ENCODE measurements at places on chromosomes 2 and 18.
A peak's percentile ranks its signal among the peaks of the same experiment; 100 is the strongest.

- no peak for DNase-seq
Observed at GRCh38 chr2:10933700-10934225, 22.0 kb downstream of the KCNF1 start.

- DNase-seq = peak; percentile 72
Observed at GRCh38 chr2:98333922-98334321, 12.3 kb upstream of the CNGA3 start.

DNA sequence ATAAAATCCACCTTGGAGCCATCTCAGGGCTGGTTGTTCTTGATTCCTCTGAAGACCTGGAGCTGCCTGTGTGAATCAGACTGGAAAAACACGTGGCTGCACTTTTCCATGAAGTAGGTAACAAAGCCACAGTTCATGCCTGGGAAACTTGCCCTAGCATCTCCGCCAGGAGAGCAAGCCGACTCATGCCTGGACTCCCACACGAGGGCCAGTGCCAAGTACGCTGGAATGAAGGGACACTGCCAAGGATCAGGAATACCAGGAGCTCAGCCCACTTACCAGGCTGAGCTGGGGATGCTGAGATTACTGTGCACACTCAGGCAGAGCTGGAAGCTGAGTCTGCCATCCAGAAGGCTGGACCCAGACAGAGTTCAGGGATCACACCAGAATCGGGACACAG, 10.9 kb upstream of the FHL2 start:
- DNase-seq = no peak

- DNase-seq = no peak
Observed at GRCh38 chr2:9758741-9759140, 84.5 kb upstream of the TAF1B start.

DNA sequence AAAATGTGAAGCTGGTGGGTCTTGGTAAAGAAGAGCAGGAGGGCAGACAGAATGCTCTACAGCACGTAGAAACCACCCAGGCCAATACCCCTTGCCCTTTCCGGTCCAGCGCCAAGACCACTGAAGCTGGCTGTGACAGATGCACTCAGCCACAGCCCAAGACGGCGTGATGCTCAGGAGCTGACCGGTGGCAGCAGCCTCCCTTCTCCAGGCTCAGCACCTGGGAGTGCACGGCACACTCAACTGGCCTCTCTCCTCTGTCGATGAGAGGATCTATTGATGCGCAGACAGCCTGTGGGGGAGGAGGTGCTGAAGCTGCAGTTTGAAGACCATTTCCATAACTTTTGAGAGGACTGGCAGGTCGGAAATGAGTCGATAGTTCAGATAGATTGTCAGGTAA, 141.0 kb upstream of the MYT1L start:
- DNase-seq = no peak

DNA sequence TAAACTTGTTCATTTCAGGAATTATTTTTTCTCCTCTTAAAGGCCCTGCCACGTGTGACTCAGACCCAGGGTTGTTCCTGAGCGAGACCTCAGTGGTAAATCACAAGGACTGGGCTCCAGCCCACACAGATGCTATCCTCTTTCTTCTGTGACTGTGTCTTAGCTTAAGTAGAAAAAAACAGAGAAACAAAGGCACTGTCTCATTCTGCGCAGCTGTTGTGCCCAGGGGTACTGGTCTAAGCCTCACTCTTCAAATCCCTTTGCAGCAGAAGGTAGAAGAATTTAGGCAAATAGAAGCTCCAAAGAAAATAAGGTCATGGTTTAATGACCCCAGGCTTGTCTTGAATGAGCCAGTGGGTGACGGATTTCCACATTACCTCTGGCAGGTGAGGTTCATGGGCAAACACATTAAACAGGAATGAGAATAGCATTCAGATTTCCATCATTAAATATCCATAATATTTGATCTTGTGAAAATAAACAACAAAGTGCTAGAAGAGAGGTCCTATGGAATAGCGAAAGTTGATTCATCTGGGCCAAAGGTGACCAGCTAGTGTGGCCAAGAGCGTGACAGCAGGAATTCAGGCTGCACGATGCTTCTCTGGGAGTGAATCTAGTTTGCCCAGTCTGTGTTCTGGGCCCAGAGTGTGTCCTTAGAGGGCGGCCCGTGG, 63.3 kb downstream of the LIPG start:
- no peak for DNase-seq

GRCh38 chr2:25712455-25712854, 39.1 kb upstream of the DTNB start:
- DNase-seq = no peak

GRCh38 chr2:127278959-127279358, 15.0 kb downstream of the ERCC3 start:
- no peak for DNase-seq

DNA sequence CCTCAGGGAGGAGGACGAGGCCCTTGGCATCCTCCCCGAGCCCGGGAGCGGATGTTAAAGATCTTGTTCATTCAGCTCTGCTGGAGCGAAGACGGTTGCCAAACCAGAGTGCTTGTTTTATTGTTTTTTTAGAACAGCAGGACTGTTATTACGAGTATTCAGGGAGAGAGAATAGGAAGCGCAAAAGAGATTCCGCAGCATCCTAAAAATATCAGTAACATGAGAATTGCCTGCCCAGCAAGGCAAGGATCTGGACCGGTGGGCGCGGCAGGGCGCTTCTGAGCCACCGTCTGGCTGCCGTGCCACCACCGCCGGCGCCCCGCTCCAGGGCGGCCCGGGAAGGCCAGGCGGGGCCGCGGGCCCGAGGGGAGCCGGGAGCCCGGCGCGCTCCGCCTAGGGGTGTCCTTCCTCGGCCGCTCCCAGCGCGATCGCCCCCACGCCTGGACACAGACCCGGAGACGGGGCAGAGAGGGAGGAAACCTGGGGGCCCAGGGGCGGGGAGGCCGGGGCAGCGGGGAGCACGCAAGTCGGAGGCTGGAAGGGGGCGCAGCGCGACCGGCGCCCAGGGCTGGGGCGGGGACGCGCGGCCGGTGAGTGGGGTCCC, 843 bp downstream of the CYS1 start:
- peak; percentile 36 for DNase-seq

- peak; percentile 89 for DNase-seq
Observed at GRCh38 chr18:76384861-76385680, 110.0 kb downstream of the ZNF516 start.

DNA sequence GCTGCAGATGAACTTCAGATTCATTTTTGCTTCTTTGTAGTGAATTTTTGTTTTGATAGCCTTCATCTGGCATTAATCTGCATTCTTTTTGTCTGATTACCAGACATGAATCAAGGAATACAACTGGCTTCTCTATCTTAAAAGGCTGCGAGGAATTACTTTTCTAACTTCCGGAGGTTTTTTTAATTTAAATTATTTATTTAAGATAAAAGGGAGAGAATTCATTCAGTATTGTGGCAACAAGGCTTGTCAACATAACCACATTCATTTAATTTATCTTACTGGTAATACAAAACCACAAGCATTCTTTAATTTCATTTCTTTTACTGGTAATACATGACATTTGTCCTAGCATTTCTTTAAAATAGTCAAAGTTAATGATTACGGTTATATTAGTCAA, 36.0 kb downstream of the CSRNP3 start:
- no peak for DNase-seq

DNA sequence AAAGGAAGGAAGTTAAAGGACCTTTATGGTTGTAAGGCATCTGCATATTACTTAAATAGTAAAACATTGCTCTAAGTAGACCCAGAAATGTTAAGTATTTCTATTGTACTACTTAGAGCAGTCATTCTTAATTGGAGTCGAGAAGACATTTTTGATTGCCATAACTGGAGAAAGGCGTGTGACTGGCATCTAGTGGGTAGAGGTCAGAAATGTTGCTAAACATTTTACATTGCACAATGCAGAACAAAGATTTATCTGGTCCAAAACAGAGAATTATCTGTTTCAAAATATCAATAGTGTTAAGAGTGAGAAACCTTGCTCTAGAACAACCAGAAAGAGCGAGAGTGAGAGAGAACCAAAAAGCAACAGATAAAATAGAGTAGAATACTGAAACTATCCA, 23.3 kb upstream of the ROCK1 start:
- DNase-seq = no peak

DNA sequence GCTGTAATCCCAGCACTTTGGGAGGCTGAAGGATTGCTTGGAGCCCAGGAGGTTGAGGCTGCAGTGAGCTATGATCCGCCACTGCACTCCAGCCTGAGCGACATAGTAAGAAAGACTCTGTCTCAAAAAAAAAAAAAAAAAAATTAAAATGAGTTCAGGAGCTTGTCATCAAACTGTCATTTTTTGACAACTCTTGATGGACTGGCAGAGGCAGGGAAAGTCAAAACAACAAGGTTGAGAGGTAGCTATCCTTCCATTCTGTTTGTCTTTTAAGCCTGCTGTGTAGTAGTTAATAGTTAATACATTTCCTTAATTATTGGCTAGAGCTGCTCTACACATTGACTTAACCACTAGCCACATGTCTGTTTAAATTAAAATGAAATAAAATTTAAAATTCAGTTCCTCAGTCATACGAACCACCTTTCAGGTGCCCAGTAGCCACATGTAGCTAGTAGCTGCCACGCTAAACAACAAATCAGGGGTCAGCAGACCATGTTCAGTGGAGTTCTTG, 22.7 kb downstream of the DPYSL5 start:
- no peak for DNase-seq

DNA sequence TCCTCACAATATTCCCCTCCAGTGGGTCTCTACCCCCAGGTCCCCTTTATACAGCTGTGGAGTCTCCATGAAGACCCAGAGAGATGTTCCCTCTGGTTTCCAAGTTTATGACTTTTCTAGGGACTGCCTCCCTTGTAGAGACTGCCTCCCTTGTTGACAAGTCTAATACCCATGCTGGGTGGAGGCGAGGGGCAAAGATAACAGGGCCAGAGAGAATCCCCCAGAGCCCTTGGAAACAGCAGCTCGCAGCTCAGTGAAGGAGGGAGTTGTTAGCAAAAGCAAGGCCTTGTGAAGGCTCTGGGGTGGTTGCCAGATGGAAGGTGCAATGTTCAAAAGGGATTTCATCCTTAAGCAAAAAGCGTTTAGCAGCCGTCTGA, 75.0 kb upstream of the GATA6 start:
- no peak for DNase-seq

- DNase-seq = no peak
Observed at GRCh38 chr2:223048519-223048918, 3.5 kb upstream of the KCNE4 start.

DNA sequence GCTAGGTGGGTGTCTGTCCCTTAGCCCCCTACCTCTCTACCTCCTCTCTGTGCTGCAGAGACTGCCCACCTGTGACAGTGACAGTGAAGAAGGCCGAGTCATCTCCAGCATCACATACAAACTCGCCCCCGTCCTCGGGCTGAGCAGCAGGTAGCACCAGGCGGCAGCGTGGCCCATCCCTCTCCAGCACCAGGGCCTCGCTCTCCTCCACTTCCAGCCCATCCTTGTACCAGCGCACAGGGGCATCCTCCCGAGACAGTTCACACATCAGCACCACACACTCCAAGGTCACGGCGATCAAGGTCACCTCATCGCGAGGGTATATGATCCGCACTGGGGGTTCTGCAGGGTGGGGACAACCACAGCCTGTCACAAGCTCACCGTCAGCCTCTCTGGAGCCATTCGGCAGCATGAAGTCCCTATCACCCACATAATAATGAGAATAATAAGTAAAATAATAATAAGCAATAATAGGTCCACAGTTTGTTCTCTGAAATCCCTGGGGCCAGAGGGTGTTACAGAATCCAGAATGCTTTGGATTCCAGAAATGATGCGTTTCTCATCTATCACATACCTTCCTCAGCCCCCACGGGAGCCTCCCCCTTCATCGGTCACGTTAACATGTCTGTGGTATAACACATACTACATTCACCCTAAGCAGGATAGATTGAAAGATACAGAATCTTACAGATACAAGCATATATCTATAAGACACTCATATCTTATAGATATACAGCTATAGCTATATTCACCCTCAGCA, 12.0 kb downstream of the OBSL1 start:
- no peak for DNase-seq

DNA sequence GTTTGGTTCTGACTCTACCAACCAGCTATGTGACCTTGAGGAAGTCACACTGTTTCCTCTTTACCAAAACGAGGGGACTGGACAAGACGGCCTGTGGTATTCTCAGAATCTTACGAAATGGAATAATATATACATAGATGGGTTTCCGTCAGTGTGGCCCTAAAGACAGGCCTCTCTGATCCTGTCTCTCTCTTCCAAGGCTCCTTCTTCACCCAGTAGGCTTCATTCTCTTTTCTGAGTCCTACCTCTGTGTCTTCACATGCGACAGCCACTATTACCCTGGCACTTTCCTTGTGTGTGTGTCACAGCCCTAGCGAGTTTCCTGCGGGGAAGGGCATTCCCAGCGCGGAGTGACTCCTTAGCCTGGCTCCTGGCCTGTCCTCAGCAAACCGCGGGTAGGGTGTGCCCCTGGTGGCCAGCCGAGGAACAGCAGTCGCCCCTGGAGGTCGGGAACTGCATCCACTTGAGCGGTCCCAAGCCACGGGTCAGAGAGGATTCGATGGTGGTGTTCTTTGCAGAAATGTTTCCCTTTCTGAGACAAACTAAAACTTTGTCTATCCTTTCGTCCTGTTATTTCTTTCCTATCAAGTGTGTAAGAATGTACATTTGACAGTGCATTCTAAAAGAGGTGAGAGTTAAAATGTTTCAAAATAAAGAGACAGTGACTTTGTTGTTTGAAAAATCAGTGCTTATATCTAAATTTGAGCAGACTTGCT, 63.3 kb downstream of the RAB31 start:
- peak; percentile 66 for DNase-seq

GRCh38 chr18:5747678-5748077, 147.6 kb downstream of the TMEM200C start:
- DNase-seq = no peak

GRCh38 chr2:138335036-138335435, 166.5 kb upstream of the SPOPL start:
- DNase-seq = no peak

DNA sequence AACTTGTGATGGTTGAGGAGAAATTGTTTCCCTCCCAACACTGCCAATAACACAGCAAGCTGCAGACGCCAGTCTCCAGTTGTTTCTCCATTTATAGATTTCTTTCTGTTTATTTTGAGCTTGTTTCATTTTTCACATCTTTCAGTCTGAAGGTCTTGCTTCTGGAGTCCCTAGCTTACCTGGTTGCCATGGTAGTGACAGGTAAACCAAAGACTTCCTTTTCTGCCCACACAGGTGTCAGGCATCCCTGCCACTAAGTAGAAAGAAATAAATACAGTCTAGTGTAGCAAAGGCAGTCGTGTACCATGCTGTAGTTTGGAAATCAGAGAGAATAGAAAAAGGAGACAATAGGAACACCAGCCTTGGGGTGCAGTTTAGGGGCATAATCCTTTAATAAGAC, 82.8 kb downstream of the MARCHF4 start:
- no peak for DNase-seq

- no peak for DNase-seq
Observed at GRCh38 chr2:149613704-149614103, 26.1 kb upstream of the MMADHC start.

DNA sequence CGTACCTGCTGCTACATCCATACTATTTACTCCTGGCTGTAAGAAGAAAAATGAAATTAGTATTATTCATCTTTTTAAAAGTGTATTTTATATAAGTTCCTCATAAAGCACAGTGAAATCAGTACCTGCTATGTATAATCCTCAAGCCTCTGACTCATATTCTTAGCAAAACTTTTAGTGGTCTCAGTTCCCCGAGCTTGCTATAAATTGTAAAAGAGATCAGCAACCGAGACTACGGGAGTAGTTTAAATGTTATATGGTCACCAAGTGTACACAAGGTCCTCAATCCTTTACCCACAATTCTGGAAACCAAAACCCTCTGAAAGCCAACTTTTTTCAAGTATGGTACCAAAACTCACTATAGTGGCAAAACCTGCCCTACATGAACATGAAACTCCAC, 24.2 kb downstream of the PRPF40A start:
- DNase-seq = no peak

- no peak for DNase-seq
Observed at GRCh38 chr2:56184500-56185011, 766 bp downstream of the CCDC85A start.

Measured in HAP-1 (cell line).